ENCODE measurements at places on chromosomes 7 and 10. TPM values are rescaled to one million over a fixed set of nuclear protein-coding genes. Genes with fewer than 3 reads are reported as not detected.

- H3K27me3 ChIP-seq, result no peaks in the 10 kb centered on the region
- DNase-seq, result peak; percentile 99
- no peak overlapping the region for H3K27ac ChIP-seq
- peaks cover 11% of the 10 kb centered on the region for H3K4me1 ChIP-seq
- no peaks in the 10 kb centered on the region for H3K36me3 ChIP-seq
- H3K4me3 ChIP-seq, result no peak overlapping the region
Measured at GRCh38 chr10:124153023-124153826, 59.8 kb upstream of the CHST15 start.

DNA sequence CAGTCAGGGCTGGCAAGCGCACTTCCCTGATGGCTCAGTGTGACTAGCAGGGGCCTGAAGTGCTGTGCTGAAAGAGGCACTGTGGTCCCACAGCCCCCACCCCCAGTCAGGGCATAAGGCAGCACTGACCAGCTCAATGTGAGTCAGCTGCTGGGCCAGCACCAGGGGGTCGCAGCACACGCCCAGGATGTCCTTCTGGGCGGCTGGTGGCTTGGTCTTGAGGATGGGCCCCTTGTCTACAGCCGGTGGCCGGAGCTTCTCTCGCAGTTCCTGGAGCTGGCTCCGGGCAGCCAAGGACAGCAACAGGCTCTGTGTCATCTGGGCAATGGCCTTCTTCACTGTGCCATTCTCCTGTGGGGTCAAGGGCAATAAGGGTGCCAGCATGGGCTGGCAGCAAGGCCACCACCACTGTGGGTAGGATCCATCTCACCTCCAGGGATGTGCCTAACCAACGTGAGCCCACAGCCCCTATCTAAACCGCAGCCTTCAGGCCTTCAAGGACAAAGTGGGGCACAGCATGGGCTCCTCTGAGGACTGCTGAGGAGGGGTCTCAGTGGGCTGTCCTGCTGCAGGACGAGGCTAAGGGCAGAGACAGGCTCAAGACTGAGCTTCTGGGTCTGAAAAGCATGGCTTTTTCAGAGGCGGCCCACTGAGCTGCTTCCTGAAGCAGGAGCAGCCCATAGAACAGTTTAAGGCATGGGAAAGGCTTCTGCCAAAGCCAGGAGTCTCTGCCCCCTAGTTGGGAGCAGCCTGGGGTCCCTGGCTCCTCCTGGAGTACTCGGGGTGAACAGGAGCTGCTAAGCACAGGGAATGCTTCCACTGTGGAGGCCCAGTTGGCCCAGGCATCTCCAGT is 62.5 kb downstream of the CSGALNACT2 start:
- no peak overlapping the region for H3K4me3 ChIP-seq
- no peak for DNase-seq
- H3K4me1 ChIP-seq, result no peaks in the 10 kb centered on the region
- no peaks in the 10 kb centered on the region for H3K36me3 ChIP-seq

The RADIL gene
- total RNA-seq, result not detected

- peaks cover 6% of the 10 kb centered on the region for H3K4me1 ChIP-seq
- no peaks in the 10 kb centered on the region for H3K27me3 ChIP-seq
- H3K27ac ChIP-seq, result no peak overlapping the region
- DNase-seq, result no peak
- H3K36me3 ChIP-seq, result no peaks in the 10 kb centered on the region
Measured at GRCh38 chr10:59687657-59688056, 22.0 kb downstream of the SLC16A9 start.

The SNX8 gene
- total RNA-seq, result 31.2 TPM

The KCP gene
- total RNA-seq, result 0.42 TPM

- peaks cover 47% of the 10 kb centered on the region for H3K4me1 ChIP-seq
- DNase-seq, result peak; percentile 88
- H3K27ac ChIP-seq, result peak overlapping the region; percentile 84
- no peaks in the 10 kb centered on the region for H3K27me3 ChIP-seq
Measured at GRCh38 chr7:130290745-130291144, 2.2 kb upstream of the CPA4 start.

DNA sequence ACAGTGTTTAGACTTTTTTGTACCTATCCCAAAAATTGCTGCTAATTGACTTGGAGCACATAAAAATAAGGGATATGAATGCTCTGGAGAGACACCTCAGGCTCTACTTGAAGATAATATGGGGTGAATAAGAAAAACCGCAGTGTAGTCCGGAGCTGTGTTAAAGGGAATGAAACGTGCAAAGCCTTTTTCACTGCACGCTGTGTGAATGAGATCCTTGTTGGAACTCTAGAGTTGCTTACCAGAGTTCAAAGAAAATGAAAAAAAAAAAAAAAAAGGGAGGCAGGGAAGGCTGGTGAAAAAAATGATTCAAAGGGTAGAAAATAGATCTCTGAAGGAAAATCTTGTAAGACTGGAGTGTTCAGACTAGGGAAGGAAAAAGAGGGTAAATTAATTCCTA is 226.6 kb downstream of the LRMDA start:
- no peak for DNase-seq
- H3K27ac ChIP-seq, result no peak overlapping the region
- peaks cover 32% of the 10 kb centered on the region for H3K27me3 ChIP-seq
- peaks cover 8% of the 10 kb centered on the region for H3K4me1 ChIP-seq

GRCh38 chr7:20980668-20981264 is 194.1 kb upstream of the SP8 start:
- no peaks in the 10 kb centered on the region for H3K27me3 ChIP-seq
- DNase-seq, result no peak
- H3K4me3 ChIP-seq, result no peak overlapping the region
- H3K27ac ChIP-seq, result no peak overlapping the region
- no peaks in the 10 kb centered on the region for H3K4me1 ChIP-seq

- no peak overlapping the region for H3K4me3 ChIP-seq
- H3K4me1 ChIP-seq, result no peaks in the 10 kb centered on the region
- no peaks in the 10 kb centered on the region for H3K36me3 ChIP-seq
Measured at GRCh38 chr7:45415265-45415664, 158.9 kb upstream of the ADCY1 start.

- H3K36me3 ChIP-seq, result no peaks in the 10 kb centered on the region
- H3K27ac ChIP-seq, result no peak overlapping the region
- H3K4me1 ChIP-seq, result no peaks in the 10 kb centered on the region
- peak; percentile 18 for DNase-seq
Measured at GRCh38 chr7:113307147-113307546, 188.8 kb upstream of the SMIM30 start.

GRCh38 chr10:11896549-11897200 is 73.5 kb downstream of the PROSER2 start:
- H3K36me3 ChIP-seq, result no peaks in the 10 kb centered on the region
- peak overlapping the region; percentile 86 for H3K27ac ChIP-seq
- DNase-seq, result no peak

The C10orf67 gene
- 0.21 TPM for total RNA-seq

- H3K4me3 ChIP-seq, result no peak overlapping the region
- no peak overlapping the region for H3K27ac ChIP-seq
- DNase-seq, result no peak
- peaks cover 5% of the 10 kb centered on the region for H3K36me3 ChIP-seq
- peaks cover 49% of the 10 kb centered on the region for H3K27me3 ChIP-seq
Measured at GRCh38 chr7:139523968-139524815, 707 bp downstream of the CLEC2L start.

GRCh38 chr10:2980791-2981360 is 86.5 kb upstream of the PFKP start:
- no peaks in the 10 kb centered on the region for H3K36me3 ChIP-seq
- peaks cover 7% of the 10 kb centered on the region for H3K4me1 ChIP-seq
- no peaks in the 10 kb centered on the region for H3K27me3 ChIP-seq
- H3K27ac ChIP-seq, result no peak overlapping the region

DNA sequence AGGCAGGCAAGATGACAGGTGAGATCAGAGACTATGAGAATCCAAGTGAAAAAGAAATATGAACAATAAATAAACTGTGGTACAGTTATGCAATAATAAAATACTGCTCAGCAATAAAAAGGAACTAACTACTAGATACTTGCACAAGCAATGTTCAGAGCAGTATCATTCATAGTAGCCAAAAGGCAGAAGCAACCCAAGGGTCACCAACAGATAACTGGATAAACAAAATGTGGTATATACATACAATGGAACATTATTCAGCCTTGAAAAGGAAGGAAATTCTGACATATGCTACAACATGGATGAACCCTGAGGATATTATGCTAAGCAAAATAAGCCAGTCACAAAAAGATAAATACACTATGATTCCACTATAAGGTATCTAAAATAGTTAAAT is 76.9 kb upstream of the KCNIP2 start:
- no peak overlapping the region for H3K4me3 ChIP-seq
- peaks cover 15% of the 10 kb centered on the region for H3K36me3 ChIP-seq
- H3K4me1 ChIP-seq, result no peaks in the 10 kb centered on the region
- no peaks in the 10 kb centered on the region for H3K27me3 ChIP-seq

The PON3 gene
- not detected for total RNA-seq

GRCh38 chr10:124381011-124381611 is 37.6 kb downstream of the OAT start:
- H3K27me3 ChIP-seq, result no peaks in the 10 kb centered on the region
- DNase-seq, result peak; percentile 85
- H3K36me3 ChIP-seq, result no peaks in the 10 kb centered on the region
- H3K4me1 ChIP-seq, result peaks cover 8% of the 10 kb centered on the region

DNA sequence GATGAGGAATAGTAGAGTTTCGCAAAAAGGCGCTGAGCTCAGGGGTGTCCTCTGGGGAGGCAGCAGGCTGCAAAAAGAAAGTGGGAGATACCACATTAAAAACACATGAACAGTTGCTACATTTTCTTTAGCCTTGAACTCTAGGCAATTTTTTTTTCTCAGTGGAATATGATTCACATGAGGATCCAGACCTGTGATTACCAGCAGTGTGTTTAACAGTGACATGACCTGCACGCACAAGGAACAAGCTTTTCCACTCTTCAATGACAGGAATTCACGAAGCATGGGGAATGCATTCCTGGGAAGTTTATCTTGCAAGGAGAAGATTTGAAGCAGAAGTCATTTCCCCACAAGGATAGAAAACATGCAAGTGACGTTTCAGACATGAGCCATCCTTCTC is 161.6 kb downstream of the ITGA8 start:
- no peaks in the 10 kb centered on the region for H3K36me3 ChIP-seq
- no peak overlapping the region for H3K27ac ChIP-seq
- no peak for DNase-seq
- H3K4me1 ChIP-seq, result no peaks in the 10 kb centered on the region
- no peaks in the 10 kb centered on the region for H3K27me3 ChIP-seq

DNA sequence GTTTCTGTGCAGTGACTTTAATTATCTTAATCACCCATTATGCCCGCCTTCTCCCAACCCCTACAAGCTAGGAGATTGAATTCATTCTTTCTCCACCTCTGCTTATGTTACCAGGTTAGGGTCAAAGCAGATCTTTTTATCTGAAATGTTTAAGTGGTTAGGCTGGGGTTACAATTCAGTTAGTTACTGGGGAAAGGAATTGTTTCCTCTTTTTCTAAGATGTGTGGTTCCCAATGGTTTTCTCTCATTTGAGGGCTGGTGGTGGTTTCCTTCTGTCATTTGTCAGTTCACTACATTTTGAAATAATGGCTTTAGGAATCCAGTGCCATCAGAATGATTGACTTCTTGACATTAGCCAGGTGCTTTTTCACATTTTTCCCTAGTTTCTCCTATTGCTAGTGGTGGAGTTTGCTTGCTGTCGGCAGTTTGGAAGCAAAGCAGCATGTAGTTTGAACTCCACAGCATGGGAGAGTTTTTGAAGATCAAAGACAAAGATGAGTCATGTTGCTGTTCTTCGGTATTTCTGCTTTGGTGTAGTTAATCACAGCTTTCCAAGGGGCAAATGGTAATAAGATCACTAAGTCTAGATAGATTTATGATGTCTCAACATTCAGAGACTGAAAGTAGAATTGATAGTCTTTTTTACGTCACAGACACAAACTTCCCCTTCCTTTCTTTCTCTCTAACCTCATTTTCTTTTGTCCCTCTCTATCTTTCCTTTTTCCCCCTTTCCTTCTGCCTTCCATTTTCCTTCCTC is 168.2 kb downstream of the SND1 start:
- no peak overlapping the region for H3K27ac ChIP-seq
- no peaks in the 10 kb centered on the region for H3K27me3 ChIP-seq
- no peak overlapping the region for H3K4me3 ChIP-seq
- H3K4me1 ChIP-seq, result peaks cover 15% of the 10 kb centered on the region
- peak; percentile 39 for DNase-seq

GRCh38 chr10:80459047-80459865 is 5.1 kb downstream of the TSPAN14 start:
- H3K27me3 ChIP-seq, result no peaks in the 10 kb centered on the region
- peak overlapping the region; percentile 58 for H3K4me3 ChIP-seq
- H3K36me3 ChIP-seq, result peaks cover 6% of the 10 kb centered on the region
- H3K27ac ChIP-seq, result peak overlapping the region; percentile 89
- peaks cover 65% of the 10 kb centered on the region for H3K4me1 ChIP-seq

- no peaks in the 10 kb centered on the region for H3K36me3 ChIP-seq
- H3K27me3 ChIP-seq, result no peaks in the 10 kb centered on the region
- H3K4me3 ChIP-seq, result no peak overlapping the region
- DNase-seq, result no peak
- H3K4me1 ChIP-seq, result no peaks in the 10 kb centered on the region
Measured at GRCh38 chr10:43122096-43122495, 16.1 kb upstream of the CSGALNACT2 start.

DNA sequence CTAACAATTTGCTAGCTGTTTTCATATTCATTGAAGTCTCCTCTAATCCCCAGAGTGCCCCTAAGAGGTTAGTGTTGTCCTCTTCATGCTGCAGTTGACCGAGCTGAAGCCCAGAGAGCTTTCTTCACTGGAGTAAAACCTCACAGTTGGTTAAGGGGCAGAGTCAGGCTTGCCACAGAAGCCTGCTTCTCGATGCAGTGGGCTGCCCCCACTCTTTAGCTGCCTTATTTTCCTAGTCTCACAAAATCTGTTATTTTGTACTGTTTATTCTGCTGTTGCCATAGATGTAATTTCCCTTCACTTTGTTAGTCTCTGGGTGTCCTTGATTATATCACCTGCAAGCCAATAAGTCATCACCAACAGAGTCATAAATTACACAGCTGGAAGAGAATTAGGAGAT is 56.3 kb upstream of the ZPBP start:
- H3K27ac ChIP-seq, result no peak overlapping the region
- no peak overlapping the region for H3K4me3 ChIP-seq
- H3K4me1 ChIP-seq, result no peaks in the 10 kb centered on the region
- H3K27me3 ChIP-seq, result peaks cover 45% of the 10 kb centered on the region

The LRRN3 gene
- not detected for total RNA-seq
